Activated T-helper 1 cell treated with anti-CD3 and anti-CD28 coated beads, Interleukin-2, amount 50 U/mL, for 16 hours (primary cell): ENCODE measurements at places on chromosomes 2 and 18.

DNA sequence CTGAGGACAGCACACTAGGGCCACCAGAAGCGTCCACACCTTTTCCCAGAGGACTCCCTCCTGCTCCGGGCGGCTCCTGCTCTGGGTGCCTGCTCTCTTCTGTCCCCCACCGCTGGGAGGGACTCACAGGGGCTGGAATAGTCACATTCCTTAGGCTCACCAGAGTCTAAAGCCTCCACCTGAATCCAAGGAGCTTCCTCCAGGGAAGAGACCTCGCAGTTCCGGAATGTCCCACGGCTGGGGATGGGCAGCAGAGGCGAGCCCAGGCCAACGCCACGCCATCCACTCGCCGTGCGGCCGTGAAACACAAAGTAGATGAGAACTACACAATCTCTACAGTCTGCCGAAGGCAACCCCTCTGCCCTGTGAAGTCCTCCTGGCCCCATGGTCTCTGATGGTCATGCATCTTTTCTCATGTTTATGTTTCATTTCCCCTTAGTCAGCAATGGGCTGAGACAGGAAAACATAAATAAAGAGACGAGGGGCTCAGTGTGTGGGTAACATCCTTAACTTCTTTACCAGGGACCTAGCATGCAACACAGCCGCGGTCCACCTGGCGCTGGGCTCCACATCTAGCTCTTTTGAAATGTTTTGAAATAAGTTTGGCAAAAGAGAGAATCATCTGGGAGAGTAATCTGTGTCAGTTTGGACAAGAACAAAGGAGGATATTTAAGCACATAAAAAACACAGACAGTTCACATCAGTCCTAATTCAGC is 98.4 kb downstream of the PXDN start:
- no peak for DNase-seq

DNA sequence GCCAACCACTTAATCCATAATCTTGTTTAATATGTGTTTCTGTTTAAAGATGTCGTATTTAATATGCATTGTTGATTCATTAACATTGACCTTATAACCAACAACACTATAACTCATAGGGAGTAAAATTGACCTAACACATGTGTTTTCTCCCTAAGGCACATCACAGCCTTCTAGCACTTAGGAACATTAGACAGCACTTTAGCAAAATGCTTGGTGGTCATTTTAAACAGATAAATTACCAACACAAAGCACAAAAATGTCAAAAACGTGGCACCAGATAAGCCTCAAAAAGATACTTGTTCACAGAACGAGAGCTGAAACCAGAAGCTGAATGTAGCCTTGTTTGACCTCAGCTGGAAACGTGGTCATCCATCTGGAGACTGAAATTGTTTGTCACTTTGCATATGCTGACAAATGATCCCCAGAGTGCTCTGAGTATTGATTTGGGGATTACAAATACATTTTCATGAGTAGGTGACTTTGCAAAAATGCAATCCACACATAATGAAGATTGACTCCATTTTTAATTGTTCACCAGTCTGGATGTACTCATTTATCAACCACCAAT is 139.2 kb downstream of the CCDC102B start:
- DNase-seq, result no peak

GRCh38 chr18:62242955-62243354 is 55.9 kb downstream of the RELCH start:
- DNase-seq, result no peak

DNA sequence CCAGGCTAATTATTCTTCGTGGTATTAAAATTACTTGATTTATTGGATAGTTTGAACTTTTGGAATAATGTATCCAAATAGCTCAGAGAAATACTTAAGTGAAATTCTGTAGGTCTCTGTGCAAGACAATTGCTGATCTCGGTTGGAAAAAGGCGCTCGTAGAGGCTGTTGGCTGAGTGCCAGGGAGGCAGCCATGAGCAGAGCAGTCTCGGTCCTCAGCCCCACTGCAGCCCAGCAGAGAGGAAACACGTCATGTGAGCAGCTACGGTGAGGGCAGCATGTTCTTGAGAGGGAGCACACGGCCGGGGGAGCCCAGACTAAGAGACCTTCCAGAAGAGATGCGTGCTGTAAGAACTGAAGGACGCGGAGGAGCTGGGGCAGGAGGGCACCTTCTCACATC is 42.5 kb downstream of the DCDC2C start:
- DNase-seq, result no peak

DNA sequence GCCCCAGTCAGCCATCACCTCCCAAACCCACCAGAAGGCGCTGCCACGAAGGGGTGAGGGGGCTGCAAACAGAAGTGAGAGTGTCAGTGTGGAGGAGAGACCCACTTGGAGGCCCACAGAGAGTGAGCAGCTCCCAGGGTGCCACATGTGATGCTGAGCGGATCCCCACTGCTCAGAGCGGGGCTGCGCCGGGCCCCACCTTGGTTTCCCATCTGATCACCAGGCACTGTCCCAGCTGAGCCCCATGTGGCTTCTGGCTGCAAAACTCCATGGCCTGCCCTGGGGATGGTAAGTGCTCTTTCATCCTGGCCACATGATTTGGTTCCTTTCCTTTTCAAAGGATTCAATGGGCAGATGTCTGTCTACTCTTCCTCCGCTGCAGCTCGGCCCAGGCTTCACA is 23.8 kb downstream of the SNORC start:
- DNase-seq, result no peak

DNA sequence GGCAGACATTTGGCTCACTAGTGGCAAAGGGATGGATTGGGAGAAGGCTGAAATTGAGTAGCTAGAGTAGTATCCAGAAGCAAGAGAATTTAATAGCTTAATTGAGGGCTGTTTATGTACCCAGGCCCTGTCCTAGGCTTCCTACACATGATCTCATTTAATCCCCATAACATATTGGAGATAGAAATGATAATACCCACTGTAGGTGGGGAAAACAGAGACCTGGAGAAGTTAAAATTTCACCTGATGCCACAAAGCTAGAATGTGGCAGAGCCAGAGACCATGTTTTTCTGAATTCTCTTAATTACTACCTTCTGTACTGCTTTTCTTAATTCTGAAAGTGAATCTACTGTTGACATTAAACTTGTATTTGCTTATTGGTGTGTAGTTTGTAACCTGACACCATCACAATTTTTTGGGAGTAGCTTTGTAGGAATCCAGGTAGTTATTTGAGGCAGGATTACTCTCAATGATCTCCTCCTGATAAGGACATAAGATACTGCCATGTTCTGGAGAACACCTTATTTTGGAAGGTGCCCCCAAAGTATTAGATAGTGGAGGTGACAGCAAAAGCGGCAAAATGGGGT is 42.2 kb downstream of the RAB10 start:
- no peak for DNase-seq

DNA sequence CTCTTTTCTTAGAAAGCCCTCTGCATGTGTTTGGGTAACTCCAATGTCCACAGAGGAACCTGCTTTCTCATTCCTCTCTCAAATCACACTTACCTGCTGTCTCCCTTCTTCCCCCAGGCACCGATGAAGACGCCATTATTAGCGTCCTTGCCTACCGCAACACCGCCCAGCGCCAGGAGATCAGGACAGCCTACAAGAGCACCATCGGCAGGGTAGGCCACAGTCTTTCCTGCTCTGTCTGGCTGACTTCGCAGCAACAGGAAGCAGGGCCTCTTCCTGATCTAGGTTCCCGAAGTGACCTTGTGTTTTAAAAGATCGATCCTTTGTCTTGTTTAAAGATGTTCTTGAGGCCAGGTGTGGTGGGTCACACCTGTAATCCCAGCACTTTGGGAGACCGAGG is 25.0 kb upstream of the GMCL1 start:
- no peak for DNase-seq
